ENCODE measurements at places on chromosomes 5 and 9. TPM values are rescaled to one million over a fixed set of nuclear protein-coding genes. Genes with fewer than 3 reads are reported as not detected.

BARHL1 gene
- total RNA-seq: not detected

GRCh38 chr9:115653171-115653606 is 500.4 kb upstream of the PAPPA start:
- DNase-seq: no peak
- no peaks in the 10 kb centered on the region for H3K36me3 ChIP-seq
- H3K4me1 ChIP-seq: no peaks in the 10 kb centered on the region
- H3K4me3 ChIP-seq: no peak overlapping the region

SYK gene
- 9.0 TPM for total RNA-seq

DNA sequence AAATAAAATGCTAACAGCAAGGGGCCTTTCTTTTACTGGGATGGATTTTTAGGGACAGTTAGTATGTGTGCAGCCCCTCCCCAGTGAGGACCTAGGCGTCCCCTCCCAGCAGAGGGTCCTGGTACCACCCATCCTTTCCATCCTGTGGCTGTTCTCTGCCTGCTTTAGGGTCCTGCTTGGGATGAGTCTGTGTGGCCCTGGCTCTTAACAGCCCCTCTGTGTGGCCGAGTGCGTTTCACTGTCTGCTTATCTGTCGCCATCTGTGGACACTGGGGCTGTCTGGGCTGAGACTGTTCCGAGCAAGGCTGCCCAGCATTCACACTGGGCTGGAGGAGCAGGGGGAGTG is 17.0 kb downstream of the WNK2 start:
- H3K36me3 ChIP-seq: no peaks in the 10 kb centered on the region
- H3K27ac ChIP-seq: no peak overlapping the region
- H3K27me3 ChIP-seq: no peaks in the 10 kb centered on the region
- no peak overlapping the region for H3K4me3 ChIP-seq

SOWAHA gene
- 0.39 TPM for total RNA-seq

GRCh38 chr9:126398403-126399058 is 71.9 kb downstream of the MVB12B start:
- no peaks in the 10 kb centered on the region for H3K36me3 ChIP-seq
- peaks cover 13% of the 10 kb centered on the region for H3K4me1 ChIP-seq
- H3K4me3 ChIP-seq: no peak overlapping the region
- DNase-seq: no peak
- H3K27me3 ChIP-seq: no peaks in the 10 kb centered on the region

DNA sequence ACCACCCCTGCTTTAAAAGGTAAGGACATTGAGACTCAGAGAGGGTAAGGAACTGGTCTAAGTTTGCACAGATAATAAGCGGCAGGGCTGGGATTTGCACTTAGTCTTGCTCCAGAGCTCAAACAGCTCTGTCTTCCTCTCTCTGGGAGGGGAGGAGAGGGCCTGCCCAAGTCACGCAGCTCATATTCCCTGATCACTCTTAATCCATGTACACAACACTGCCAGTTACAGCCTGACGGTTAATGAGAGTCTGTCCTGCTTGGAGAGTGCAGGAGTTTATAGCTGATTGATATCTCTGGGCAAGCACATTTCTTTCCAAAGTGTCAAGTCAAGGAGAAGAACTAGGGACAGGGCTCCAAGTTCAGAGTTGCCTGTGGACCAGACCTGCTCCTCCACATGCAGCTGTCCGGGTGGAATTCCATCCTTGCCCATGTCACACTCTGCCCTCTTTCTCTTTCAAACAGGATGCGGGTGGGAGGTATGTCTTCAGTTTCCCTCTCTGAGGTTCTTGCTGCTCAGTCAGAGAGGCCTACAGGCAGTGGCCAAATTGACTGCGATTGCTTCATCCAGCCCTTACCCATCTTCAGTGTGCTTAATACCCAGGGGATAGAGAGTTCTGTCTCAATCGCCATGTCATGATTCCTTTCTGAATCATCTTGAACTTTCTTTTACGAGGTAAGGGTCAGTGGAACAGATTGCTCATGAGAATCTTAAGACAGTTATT is 54.5 kb downstream of the GALNT12 start:
- no peaks in the 10 kb centered on the region for H3K4me1 ChIP-seq
- H3K36me3 ChIP-seq: no peaks in the 10 kb centered on the region
- H3K27me3 ChIP-seq: no peaks in the 10 kb centered on the region

DNA sequence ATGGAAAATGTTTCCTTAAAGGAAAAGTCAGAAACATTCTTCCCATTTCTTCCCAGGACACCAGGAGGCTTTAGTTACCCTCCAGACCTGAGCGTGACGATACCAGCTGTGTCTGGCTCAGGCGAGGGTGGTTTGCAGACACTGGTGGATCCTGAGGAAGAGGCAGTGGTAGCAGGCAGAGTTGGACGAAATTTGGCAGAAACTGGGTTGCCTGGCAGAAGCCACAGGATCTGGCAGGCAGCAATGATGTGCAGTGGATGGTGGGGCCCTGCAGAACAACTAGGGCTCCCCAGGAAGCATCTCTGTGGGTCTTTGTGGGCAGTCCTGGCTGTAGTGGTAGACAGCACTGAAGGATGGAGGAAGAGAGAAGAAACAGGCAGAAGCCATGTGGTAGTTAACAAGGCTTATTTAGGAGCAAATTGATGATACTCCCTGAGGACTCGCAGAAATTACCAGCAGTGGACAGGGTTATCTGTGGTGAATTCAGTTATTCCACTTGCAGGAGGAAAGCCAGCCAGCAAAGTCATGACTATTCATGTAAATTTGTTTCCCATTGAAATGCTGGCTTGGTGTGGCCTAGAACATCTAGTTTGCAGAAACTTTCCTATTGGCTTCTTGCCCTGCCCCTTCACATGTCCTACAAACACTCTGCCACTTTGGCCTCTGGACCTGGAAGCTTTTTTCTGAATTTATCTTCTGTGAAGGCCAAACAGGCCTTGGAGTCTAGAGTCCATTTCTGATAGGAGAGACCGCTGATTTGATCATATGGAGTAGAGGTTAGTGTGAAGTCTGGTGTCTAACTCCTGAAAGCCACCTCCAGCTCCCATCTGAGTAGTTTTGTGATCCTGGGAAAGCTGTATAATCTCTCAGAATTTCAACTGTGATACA is 212.0 kb downstream of the DMRT2 start:
- no peaks in the 10 kb centered on the region for H3K4me1 ChIP-seq
- no peaks in the 10 kb centered on the region for H3K27me3 ChIP-seq
- H3K27ac ChIP-seq: no peak overlapping the region
- no peaks in the 10 kb centered on the region for H3K36me3 ChIP-seq
- DNase-seq: no peak

- H3K27me3 ChIP-seq: no peaks in the 10 kb centered on the region
- H3K4me3 ChIP-seq: no peak overlapping the region
- DNase-seq: no peak
Measured at GRCh38 chr9:131149688-131150053, 24.3 kb downstream of the NUP214 start.

- H3K4me3 ChIP-seq: no peak overlapping the region
- H3K36me3 ChIP-seq: no peaks in the 10 kb centered on the region
- H3K27ac ChIP-seq: no peak overlapping the region
- peaks cover 12% of the 10 kb centered on the region for H3K4me1 ChIP-seq
Measured at GRCh38 chr5:32713770-32714381, 2.8 kb downstream of the NPR3 start.

TAF11L7 gene
- total RNA-seq: not detected

GRCh38 chr5:168831383-168831782 is 252.2 kb upstream of the PANK3 start:
- no peaks in the 10 kb centered on the region for H3K36me3 ChIP-seq
- DNase-seq: no peak
- H3K27me3 ChIP-seq: peaks cover 47% of the 10 kb centered on the region
- no peak overlapping the region for H3K27ac ChIP-seq

DNA sequence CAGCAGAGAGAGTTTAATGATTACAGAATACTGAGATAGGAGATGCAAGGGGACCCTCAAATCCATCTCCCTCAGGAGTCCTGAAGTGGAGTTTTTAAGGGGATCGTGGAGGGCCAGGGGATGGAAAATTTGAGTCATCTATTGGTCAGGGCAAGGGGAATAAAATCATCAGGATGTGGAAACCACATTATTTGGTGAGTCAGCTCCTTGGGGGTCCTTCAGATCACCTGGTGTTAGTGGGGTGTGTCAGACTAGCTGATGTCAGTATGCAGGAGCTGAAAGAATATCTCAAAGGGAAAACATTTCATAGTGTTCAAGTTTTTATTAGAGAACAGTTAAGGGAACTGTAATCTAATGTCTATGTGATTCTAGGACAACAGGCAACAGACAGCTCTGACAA is 183.0 kb upstream of the FTMT start:
- H3K4me1 ChIP-seq: peaks cover 5% of the 10 kb centered on the region
- H3K27ac ChIP-seq: no peak overlapping the region
- peak; percentile 7 for DNase-seq
- H3K4me3 ChIP-seq: no peak overlapping the region
- H3K36me3 ChIP-seq: no peaks in the 10 kb centered on the region

GLDC gene
- total RNA-seq: 4.9 TPM

FAM193B gene
- 54.0 TPM for total RNA-seq

- H3K27me3 ChIP-seq: peaks cover 6% of the 10 kb centered on the region
- H3K4me1 ChIP-seq: no peaks in the 10 kb centered on the region
- DNase-seq: no peak
- H3K4me3 ChIP-seq: no peak overlapping the region
Measured at GRCh38 chr5:178333821-178334481, 101.3 kb upstream of the PHYKPL start.

IRGM gene
- total RNA-seq: not detected

- no peaks in the 10 kb centered on the region for H3K36me3 ChIP-seq
- no peak overlapping the region for H3K4me3 ChIP-seq
Measured at GRCh38 chr5:17373814-17374556, 124.0 kb upstream of the TAF11L2 start.

GRCh38 chr5:176772271-176773210 is 37.8 kb upstream of the UNC5A start:
- H3K4me1 ChIP-seq: no peaks in the 10 kb centered on the region
- DNase-seq: no peak
- no peaks in the 10 kb centered on the region for H3K27me3 ChIP-seq

GRCh38 chr9:110659891-110660541 is 8.6 kb upstream of the MUSK start:
- no peaks in the 10 kb centered on the region for H3K4me1 ChIP-seq
- no peak overlapping the region for H3K27ac ChIP-seq
- no peaks in the 10 kb centered on the region for H3K36me3 ChIP-seq
- no peak for DNase-seq
- no peak overlapping the region for H3K4me3 ChIP-seq
- H3K27me3 ChIP-seq: no peaks in the 10 kb centered on the region

HAPLN1 gene
- 0.05 TPM for total RNA-seq

GRCh38 chr9:120350596-120350995 is 229.4 kb downstream of the CDK5RAP2 start:
- no peaks in the 10 kb centered on the region for H3K27me3 ChIP-seq
- H3K4me1 ChIP-seq: no peaks in the 10 kb centered on the region
- no peaks in the 10 kb centered on the region for H3K36me3 ChIP-seq
- no peak overlapping the region for H3K4me3 ChIP-seq
